ENCODE measurements at places on chromosomes 4 and X. TPM values are rescaled to one million over a fixed set of nuclear protein-coding genes. Genes with fewer than 3 reads are reported as not detected.

- no peak for DNase-seq
Observed at GRCh38 chr4:78143634-78144033, 86.5 kb downstream of the FRAS1 start.

DNA sequence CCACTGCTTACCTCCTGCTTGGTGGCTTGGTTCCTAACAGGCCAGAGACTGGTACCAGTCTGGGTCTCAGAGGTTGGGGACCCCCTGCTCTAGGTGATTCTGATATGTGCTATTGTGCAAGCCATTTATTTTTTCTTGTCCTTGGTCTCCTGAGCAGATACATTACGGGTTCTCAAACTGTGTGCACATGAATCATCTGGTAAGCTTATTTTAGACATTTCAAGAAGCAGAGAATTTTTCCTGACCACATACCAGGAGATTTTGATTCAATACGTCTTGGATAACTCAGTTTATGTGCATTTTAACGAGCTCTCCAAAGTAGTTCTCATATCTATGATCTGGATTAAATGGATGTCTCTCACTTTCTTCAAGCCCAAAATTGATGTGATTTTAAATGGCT lies 77.2 kb downstream of the FHIP1A start:
- DNase-seq: no peak

MSANTD1 gene
- polyA plus RNA-seq: 0.33 TPM

TMEM255A gene
- polyA plus RNA-seq: 0.15 TPM

FRAS1 gene
- 1.4 TPM for polyA plus RNA-seq

All from heart left ventricle (tissue), 16 donors.